ENCODE measurements at places on chromosomes 5 and 9.

DNA sequence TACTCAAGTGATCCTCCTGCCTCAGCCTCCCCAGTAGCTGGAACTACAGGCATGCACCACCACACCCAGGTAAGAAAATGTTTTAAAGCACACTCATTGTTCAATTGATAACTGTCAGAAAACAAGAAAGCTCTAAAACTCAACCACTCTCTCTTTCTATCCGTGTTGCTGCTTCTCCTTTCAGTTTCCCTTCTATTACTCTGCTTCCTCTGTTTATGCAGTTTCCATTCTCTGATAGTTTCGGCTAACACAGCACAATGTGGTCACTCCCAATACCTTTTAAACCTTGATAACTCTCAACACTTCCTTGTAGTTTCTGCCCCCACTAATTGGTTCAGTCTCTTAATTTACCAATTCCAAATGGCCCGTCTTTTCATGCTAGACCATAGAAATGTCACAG lies 59.2 kb upstream of the NR4A3 start:
- DNase-seq = no peak

DNA sequence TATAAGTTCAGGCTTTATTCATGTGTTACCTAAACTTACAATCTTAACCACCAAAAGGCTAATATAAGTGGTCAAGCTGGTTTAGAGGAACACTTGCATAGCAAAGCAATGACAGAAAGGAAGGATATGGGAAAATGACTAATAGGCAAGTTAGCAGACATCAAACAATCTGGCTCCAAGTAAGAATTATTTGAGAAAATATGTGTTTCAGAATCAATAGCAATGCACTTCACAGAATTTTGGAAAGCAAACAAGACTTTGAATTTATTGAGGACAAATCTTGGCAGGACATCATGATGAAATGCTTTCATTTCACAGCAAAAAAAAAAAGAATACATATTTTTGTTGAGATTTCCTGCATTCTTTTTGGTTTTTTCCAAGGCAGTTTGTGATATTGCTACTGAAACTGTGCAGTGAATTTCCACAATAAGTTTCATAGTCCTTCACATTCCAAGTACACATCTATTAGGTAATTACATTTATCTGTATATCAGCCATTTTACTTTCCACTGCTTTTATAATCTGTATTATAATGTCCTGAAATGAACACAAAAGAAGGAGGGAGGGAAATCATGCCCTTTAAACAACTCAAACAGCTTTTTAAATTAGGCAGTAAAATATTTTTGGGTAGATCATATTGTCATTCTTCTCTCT lies 417.9 kb downstream of the NR2F1-AS1 start:
- DNase-seq = peak; percentile 20

DNA sequence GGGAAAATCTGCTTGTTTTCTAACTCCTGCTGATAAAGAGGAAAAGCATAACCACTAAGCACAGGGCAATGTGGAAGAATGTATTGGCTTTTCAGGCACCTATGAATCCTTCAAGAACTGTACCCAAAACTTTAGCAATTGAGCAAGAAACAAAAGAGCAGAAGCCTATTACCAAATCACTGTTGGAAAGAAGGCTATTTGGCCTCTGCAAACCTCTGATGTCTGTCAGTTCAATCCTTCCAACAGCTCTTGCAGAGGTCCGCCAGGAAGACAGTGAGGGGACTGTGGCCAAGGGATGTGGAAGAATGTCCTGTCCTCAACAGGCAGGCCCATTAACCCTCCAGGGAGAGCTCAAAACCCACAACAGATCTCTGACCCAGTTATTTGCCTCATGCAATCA lies 328.6 kb downstream of the ENC1 start:
- DNase-seq = no peak

- no peak for DNase-seq
These were observed 39.2 kb downstream of the GLIS3 start for GRCh38 chr9:4260661-4261060.

GRCh38 chr5:168227973-168228615 lies 63.4 kb upstream of the WWC1 start:
- no peak for DNase-seq

GRCh38 chr5:44387921-44388320 lies 1.3 kb downstream of the FGF10 start:
- DNase-seq = peak; percentile 29

- DNase-seq = no peak
These were observed 247.5 kb downstream of the MARCHF11 start for GRCh38 chr5:15932066-15932465.

DNA sequence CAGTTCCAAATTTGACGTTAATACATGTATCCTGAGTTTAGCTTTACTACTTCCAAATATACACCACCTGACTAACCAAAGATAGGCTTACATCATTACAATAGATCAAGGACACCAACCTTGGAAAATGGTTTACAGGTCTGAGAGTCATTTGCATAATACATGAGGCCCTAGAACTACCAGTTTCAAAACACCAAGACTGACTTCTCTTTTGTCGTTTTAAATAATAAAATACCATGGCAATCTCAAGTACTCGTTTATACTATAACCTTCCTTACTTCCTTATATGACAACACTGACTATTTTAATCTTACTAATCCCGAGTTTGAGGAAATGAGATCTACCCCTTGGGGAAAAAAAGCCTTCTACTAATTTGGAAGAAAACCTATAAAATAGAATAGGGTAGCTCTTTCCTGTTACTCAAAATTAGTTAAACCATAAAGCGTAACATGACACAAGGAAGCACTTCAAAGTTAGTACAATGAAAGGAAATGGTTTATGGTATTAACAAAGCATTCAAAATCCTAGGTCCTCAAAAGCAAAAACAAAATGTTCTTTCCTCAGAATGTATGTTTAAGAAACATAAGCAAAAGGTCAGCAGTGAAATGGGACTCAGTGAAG lies 42.1 kb downstream of the UBQLN1 start:
- DNase-seq = no peak

DNA sequence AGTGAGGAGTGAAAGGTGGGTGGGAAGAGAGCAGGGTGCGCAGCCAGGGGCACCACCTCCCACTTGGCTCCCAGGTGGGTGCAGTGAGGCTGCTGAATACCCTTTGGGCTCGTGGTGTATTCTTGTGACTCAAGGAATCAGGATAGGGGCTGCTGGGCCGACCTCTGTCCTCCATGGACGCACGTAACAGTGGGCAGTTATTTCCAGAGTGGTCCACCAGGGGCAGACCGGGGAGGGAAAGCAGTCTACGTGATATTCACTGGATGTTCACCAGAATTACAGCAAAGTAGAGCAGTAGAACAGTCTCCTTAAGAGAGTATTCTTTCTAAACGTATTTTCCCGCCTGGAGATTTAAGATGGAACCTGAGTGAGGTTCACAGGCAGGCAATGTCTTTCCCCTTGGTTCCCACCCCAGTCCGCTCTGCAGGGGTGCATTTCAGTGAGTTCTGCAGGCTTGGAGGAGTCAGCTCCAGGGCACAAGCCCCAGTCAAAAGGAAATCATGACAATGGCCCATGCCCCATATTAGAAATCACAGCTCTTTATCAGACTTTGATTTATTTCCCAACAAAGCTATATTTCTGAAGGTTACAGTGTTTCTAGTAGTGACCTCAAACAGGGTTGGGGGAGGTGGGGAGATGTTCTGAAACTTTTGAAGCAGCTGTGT lies 88.7 kb downstream of the SYK start:
- no peak for DNase-seq

- DNase-seq = peak; percentile 27
These were observed 16.0 kb upstream of the PHF19 start for GRCh38 chr9:120892748-120893610.

DNA sequence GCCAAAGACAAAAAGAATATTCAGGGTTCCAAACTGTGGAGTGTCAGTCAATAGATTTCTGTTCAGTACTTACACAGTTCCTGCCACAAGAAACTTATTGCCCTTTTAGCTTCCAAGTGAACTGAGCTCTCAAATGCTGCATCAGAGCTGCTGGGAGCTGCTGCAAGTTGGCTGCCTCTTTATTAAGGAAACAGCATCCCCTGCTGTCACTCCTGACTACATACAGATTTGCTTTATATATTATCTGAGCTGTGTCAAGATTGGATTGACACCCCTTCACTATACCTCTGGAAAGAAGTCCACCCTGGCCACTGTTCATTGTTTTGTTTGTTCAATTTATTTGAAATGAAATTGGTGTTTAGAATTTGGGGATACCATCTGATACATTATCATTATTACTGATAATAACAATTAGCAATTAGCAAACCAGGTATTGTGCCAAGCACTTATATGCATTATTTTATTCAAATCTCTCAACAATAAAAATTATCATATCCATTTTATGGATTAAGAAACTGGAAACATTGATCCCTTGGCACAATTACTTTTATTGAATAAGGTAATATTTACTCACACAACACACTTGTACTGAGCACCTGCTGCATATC lies 16.4 kb upstream of the C5orf58 start:
- DNase-seq = peak; percentile 85

DNA sequence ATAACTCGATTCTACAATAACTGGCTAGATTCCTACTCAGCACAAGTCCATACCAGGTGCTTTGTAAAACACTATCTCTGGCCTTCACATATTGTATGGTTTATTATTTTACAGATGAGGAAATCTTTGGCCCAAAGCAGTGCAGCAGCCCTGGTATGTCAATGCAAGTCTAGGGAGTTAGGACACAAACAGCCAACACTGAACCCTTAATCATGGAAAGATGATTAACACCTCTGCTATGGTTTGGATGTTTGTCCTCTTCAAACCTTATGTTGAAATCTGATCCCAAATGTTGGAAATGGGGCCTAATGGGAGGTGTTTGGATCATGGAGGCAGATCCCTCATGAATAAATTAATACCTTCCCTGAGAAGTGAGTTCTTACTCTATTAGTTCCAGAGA lies 76.6 kb downstream of the MAPKAP1 start:
- peak; percentile 51 for DNase-seq

GRCh38 chr5:159095866-159096242 lies 3.9 kb downstream of the EBF1 start:
- no peak for DNase-seq

GRCh38 chr5:1975406-1975715 lies 92.6 kb upstream of the IRX4 start:
- DNase-seq = no peak

- no peak for DNase-seq
These were observed 106.5 kb upstream of the SIMC1 start for GRCh38 chr5:176131771-176132170.

GRCh38 chr5:50415912-50416311 lies 25.2 kb downstream of the EMB start:
- DNase-seq = no peak

- DNase-seq = peak; percentile 99
These were observed 189.3 kb upstream of the MAST4 start for GRCh38 chr5:66406761-66407336.

GRCh38 chr5:32443145-32443540 lies 1.4 kb downstream of the ZFR start:
- peak; percentile 65 for DNase-seq

DNA sequence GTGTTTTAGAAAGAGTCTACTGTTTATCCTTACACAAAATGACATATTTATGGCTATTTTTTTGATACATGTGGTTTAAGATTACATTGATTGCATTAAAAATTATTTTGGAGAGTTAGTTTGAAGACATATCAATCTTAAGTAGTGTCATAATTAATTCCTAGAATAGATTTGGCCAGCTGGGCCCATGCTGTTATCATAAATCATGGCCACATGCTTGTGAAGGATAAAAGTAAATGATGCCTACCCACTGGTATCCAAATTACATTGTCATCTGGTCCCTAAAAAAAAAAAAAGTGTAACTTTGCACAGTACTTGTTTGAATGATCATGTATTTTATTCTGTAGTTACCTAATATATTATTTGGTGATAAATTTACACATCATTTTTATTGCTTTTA lies 96.9 kb downstream of the PARP8 start:
- DNase-seq = no peak

GRCh38 chr5:5288201-5288600 lies 134.3 kb upstream of the ICE1 start:
- DNase-seq = no peak

- peak; percentile 13 for DNase-seq
These were observed 34.0 kb downstream of the DAPK1 start for GRCh38 chr9:87531370-87532295.

DNA sequence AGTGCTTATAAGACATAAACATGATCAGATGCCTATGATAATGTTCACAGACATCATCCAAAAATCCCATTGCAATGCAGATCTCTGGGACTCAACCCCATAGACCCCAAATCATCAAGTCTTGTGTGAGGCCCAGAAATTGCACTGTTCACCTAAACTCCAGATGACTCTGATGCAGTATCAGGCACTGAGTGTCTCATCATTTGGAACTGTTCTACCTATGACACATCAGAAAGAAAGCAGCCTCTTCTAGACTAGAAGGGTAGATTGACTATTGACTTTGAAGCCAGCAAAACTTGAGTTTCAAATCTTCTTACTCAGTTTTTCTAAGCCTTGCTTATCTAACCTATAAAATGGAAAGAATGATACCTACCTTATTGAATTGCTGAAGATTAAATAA lies 58.7 kb upstream of the PAPPA start:
- no peak for DNase-seq

DNA sequence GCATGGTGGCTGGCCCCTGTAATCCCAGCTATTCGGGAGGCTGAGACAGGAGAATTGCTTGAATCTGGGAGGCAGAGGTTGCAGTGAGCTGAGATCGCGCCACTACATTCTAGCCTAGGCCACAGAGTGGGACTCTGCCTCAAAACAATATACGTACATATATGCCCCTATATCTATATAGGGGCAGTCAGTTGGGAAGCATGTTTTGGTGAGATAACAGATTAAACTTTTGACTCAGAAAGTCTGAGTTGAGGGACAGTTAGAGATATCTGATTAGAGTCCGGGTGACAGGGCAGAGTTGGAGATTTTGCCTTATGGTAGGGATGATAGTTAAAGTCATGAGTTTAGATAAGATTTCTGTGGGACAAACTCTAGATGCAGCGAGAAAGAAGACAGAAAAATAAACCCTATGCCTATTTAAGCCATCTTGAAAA lies 71.8 kb upstream of the ALDH1A1 start:
- no peak for DNase-seq

DNA sequence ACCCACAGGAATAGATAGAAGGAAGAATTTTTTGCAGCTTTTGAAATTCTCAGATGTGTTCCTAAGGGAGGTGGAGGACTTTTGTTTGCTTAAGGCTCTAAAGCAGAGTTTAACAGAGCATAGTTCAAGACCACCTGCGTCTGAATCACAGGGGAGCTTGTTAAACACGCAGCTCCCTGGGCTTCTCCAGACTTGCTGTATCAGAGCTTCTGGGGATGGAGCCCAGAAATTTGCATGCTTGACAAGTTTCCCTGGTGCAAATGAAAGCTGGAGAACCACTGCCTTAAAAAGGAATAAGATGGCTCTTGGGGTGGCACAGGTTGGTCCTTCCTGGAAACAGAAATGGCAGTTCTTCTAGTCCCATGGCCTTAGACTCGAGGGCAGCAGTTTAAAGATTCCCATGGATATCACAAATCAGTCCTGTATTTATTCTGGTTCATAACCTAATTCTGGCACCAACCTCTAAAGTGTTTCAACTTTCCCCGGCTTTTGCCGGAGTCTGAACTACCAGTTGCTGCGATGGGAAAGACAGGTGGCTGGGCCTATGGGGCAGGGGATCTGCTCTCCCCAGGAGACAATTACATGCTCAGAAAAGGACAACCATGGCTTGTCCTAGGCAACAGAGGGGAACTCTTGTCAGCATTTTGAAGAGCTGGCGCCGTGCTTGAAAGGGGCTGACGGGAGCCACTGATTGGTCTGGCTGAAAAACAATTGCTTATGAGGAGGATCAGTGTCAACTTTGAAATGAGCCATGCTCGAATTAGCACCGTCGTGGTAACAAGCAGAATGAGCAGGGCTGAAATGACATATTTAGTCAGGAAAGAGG lies 599.6 kb downstream of the CCDC171 start:
- DNase-seq = peak; percentile 29

All from NCI-H69 (cell line).